ENCODE measurements at places on chromosomes 3 and 15.

GRCh38 chr15:80367094-80367493 is 37.1 kb upstream of the ARNT2 start:
- DNase-seq, result no peak

GRCh38 chr15:52493968-52494367 is 34.7 kb downstream of the MYO5A start:
- no peak for DNase-seq

DNA sequence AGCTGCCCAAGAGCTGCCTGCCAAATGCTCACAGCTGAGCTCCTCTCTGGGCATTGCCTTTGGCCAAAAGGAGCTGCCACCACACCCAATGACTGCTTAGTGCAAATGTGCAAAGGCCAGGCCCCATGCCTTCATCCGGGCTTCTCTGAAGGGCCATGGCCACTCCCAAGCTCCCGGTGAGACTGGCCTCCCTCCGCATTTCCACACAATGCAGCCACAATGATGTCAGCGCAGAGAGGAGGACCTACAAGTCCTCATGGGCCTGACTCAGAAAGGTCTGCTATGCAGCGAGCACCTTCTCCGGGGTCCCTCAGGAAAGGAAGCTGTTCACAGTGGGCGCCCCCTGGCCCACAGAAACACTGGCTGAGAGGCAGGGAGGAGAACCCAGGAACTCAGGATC is 12.7 kb downstream of the OXTR start:
- DNase-seq, result no peak

GRCh38 chr3:195769551-195769950 is 42.2 kb downstream of the MUC4 start:
- no peak for DNase-seq

DNA sequence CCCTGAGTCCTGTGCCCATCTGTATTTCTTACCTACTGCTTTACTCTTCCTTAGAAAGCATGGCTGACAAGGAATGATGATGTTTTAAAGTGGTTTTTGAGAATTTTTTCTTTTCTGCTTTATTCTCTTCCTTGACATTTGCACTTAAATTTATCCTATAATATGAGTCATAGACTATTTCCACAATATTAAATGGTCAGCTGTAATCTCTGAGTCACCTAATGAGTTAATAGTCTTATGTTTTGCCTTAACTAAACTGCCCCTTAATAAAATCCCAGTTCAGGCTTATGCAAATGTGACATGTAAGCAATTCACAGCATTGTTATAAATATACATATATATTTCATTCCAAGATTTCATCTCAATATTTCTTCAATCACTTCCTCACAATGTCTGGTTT is 23.8 kb downstream of the MEIS2 start:
- DNase-seq, result no peak

- no peak for DNase-seq
These were observed 78.0 kb upstream of the SLC6A6 start for GRCh38 chr3:14324224-14324944.

DNA sequence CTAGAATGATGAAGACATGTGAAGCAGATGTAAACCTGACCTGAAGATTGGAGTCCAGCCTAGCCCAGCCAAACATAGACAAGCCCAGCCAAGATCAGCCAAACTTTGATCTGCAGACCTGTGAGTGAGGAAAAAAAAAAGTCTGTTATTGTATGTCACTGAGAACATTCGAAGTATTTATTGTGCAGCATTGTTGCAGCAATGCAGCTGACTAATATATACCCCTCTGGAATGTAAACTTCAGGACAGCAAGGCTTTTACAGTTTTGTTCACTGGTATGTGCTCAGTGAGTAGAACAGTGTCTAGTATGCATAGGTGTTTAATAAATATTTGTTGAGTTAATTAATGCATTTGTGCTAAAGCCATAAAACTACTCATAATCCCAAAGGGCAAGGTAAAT is 23.4 kb downstream of the TMEM202 start:
- no peak for DNase-seq

GRCh38 chr15:39543651-39544050 is 37.2 kb upstream of the THBS1 start:
- DNase-seq, result no peak

GRCh38 chr3:182722907-182723306 is 70.4 kb upstream of the ATP11B start:
- DNase-seq, result no peak

DNA sequence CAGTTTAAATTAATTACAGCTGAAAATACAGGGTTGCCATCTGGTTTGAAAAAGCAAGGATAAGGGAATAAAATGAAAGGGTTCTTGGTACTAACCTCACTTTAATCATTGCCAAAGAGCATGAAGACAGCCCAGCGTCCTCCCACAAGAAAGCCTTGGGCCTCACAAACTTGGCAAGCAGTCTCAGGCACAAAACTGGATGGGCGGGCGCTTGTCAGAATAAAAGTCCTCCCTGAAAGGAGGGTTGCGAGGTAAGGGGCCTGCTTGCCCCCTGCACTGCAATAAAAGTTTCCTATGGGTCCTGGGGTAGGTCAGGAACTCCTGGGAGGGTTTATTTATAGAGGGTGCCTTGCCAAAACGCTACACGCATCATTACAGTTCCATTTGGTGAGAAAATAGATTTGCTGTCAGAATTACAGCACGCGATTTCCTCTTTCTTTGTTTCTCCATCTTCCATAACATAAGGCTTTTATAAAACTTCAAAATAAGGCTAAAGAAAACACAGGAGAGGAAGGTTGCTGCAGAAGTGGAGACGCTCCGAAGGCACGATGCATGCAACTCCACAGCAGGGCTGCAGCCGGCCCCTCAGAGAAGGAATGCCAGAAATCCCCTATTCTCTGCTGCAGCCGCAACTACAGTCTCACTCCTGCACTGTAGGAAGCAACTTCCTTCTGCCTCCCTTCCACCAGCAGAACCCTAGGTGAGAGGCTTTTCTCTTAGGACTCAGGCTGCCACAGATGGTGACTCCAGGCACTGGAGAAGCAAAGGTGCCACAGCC is 61.3 kb downstream of the VGLL4 start:
- DNase-seq, result no peak

- DNase-seq, result no peak
These were observed 7.1 kb upstream of the HCN4 start for GRCh38 chr15:73375755-73376305.

GRCh38 chr3:98209244-98209643 is 42.7 kb downstream of the OR5H15 start:
- DNase-seq, result no peak

- no peak for DNase-seq
These were observed 61.4 kb downstream of the SNRK start for GRCh38 chr3:43347774-43348173.

GRCh38 chr3:188006726-188007393 is 147.1 kb upstream of the LPP start:
- DNase-seq, result no peak

DNA sequence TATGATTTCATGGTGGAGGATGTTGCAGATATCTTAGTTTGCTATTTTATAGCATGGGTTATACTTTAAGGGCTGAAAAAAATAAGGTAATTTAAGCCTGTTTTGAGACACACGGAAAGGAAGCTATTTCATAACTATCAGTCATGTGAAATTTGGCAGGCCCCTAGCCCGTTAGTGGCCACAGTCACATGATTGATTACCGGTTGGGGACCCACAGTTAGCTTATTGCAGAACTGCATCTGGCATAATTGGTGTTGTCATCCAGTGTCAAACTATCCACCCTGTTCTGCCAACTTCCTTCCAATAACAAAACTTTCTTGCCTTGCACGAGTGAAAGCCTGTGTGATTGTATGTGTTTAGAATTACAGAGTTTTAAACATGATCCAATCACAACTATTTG is 35.2 kb downstream of the FNDC3B start:
- no peak for DNase-seq

GRCh38 chr15:79314811-79315210 is 3.9 kb downstream of the TMED3 start:
- DNase-seq, result no peak

- DNase-seq, result no peak
These were observed 25.8 kb upstream of the BLM start for GRCh38 chr15:90691369-90691768.

GRCh38 chr15:62606376-62607113 is 436.0 kb upstream of the TPM1 start:
- no peak for DNase-seq

GRCh38 chr3:111811811-111812210 is 47.3 kb upstream of the PHLDB2 start:
- DNase-seq, result no peak

GRCh38 chr3:69806735-69807438 is 67.6 kb downstream of the MITF start:
- no peak for DNase-seq

DNA sequence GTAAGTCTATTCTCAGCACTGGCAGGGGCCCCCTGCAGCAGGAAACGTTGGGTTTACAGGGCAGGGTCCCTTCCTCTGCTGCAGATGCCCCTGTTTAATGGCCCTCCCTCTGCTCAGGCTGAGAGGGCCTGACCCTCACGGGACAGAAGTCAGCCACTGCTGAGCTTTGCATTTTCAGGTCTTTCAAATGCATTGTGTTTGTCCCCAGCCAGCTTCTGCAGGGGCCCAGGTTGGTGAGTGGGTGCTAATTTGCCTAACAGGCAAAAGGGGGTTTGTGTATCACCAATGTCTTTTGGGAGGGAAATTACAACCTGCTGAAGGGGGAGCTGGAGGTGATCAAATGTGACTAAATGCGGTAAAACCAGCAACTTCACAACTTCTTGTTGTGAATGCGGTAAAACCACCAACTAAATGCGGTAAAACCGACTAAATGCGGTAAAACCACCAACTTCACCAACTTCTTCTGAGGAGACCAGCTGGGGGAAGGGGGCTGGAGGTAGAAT is 44.8 kb upstream of the UBE2E1 start:
- no peak for DNase-seq

DNA sequence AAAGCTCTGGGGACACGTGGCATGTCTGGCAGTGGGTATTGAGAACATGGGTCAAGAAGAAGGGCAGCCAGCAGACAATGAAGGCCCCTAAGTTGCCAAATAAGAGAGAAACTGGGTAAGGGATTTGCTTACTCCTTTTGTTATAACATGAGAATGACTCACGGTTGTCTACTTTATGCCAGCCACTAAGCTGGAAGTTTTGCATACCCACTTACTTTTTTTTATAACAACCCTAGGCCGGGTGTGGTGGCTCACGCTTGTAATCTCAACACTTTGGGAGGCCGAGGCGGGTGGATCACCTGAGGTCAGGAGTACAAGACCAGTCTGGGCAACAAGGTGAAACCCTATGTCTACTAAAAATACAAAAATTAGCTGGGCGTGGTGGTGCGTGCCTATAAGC is 50.0 kb downstream of the DRD3 start:
- DNase-seq, result no peak

GRCh38 chr3:38137615-38138348 is 679 bp upstream of the MYD88 start:
- DNase-seq, result peak; percentile 54

DNA sequence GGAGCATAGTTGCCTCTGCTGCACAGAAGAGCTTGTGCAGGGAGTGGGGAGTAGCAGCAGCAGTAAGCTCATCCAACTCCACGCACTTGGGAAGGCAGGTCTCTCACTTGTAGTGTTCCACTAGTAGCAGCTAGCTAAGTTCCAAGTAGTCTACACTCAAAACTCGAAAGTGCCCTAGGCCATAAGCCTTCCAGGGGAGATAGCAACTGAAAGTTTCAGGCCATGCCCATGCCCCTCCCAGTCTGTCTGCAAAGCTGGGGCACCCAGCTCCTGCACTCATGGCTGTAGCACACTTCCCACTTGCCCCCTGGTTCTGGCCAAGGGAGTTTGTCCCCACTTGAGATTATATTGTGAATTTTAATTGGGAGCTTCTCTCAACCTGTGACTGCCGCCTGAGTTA is 57.5 kb downstream of the MFSD1 start:
- no peak for DNase-seq

GRCh38 chr15:81255958-81256320 is 59.3 kb downstream of the IL16 start:
- no peak for DNase-seq

DNA sequence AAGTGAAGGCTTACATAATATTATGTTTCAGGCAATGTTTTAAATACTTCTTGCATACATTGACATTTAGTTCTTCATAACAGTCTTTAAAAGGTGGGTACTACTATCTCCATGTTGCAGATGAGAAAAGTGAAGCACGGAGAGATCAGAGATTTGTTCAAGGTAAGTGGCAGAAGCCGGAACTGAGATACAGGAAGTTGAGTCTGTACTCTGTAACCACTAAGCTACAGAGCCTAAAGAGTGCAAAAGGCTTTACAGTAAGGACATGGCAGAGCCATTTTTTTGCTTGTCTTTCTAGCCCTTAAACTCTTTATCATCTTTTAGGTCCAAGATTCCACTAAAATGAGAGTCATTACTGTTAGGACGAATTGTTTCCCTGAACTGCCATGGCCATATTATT is 186.5 kb upstream of the PEX5L start:
- DNase-seq, result no peak

GRCh38 chr3:62950210-62950609 is 75.0 kb upstream of the CADPS start:
- no peak for DNase-seq

DNA sequence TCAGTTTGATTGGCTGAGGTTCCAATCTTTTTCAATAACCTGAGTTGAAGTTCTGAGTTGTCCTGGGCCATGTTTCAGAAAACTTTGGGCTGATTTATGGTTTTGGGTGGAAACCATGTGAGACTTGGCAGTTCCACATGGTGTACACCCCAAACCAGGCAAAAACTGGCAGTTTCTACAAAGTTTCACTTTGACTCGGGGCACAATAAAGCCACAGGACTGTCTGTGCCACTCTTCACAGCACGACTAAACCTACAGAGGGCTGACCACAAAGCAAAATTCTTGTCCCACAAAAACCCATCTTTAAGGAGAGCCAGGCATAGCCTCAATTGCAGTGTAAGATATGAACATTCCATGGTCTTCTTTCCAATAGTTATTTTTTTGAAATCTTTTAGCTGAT is 155.0 kb downstream of the DUT start:
- DNase-seq, result no peak

GRCh38 chr3:108804437-108804836 is 18.1 kb upstream of the TRAT1 start:
- no peak for DNase-seq

DNA sequence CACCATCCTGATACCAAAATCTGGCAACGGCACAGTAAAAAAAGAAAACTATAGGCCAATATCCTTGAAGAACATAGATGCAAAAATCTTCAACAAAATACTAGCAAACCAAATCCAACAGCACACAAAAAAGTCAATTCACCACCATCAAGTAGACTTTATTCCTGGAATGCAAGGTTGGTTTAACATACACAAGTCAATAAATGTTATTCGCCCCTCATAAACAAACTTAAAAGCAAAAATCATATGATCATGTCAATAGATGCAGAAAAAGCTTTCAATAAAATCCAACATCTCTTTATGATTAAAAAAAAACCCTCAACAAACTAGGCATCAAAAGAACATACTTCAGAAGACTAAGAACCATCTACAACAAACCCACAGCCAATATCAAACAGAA is 252.9 kb downstream of the UACA start:
- DNase-seq, result no peak

GRCh38 chr3:31262201-31262600 is 270.5 kb upstream of the STT3B start:
- no peak for DNase-seq

DNA sequence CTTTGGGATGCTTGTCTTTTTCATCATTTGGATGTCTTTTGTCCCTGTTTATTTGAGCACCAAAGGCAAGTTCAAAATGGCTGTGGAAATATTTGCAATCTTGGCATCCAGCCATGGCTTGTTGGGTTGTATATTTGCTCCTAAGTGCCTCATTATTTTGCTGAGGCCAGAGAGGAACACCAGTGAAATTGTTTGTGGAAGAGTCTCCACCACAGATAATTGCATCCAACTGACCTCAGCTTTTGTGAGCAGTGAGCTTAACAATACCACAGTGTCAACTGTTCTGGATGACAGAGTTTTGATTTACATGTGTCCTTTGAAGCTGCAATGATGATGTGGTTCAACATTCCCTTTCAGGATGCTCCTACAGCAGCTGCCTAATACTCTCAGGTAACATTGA is 83.0 kb upstream of the KCNAB1 start:
- no peak for DNase-seq

Data from stimulated activated naive CD4-positive, alpha-beta T cell (primary cell).